ENCODE measurements at places on chromosomes 12 and 14. TPM values are rescaled to one million over a fixed set of nuclear protein-coding genes. Genes with fewer than 3 reads are reported as not detected.

DNA sequence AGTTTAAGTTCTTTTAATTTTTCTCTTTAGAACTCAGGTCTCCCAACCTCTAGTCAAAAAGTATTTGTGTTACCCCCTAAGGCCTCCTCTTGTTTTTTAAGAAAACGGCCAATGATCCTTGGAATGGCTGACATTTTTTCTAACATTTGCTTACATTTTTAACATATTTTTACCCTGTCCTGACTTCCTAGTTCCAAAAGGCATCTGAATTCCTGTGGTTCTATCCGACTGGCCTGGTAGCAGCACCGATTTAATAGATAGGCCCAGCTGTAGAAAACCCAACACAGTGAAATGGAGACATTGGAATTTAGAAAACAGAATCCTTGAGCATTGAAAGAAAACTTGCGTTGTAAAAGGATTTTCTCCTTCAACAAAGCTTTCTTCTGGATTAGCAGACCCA lies 134.7 kb upstream of the GSC start:
- DNase-seq: peak; percentile 34

The TAS2R14 gene
- 3.9 TPM for total RNA-seq

- DNase-seq: no peak
Measured at GRCh38 chr14:35492569-35493014, 41.4 kb upstream of the INSM2 start.

The TMEM132D gene
- not detected for total RNA-seq

The STXBP6 gene
- 14.3 TPM for total RNA-seq

The SRP54 gene
- total RNA-seq: 63.3 TPM

The SOS2 gene
- total RNA-seq: 10.9 TPM

GRCh38 chr12:70557583-70558191 lies 79.5 kb downstream of the PTPRB start:
- no peak for DNase-seq

GRCh38 chr12:125606312-125606711 lies 541.1 kb downstream of the AACS start:
- DNase-seq: no peak

DNA sequence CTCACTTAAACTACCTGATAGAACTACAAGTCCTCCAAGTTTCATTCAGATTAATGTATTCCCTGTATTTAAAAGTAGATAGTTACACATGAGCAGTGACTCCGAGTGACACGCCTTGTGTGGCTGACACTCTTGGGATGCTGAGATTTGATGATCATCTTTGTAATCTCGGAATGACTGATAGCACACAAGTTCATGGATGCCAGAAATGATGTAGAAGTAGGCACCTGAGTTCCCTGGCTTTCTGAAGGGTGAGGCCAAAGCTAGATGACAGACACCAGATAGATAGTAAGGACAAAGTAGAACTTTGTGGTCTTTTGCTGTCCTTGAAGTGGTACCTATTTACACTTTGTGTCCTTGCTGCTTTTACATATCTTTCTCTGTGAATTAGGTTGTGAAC lies 491.2 kb downstream of the PCNX1 start:
- DNase-seq: no peak

DNA sequence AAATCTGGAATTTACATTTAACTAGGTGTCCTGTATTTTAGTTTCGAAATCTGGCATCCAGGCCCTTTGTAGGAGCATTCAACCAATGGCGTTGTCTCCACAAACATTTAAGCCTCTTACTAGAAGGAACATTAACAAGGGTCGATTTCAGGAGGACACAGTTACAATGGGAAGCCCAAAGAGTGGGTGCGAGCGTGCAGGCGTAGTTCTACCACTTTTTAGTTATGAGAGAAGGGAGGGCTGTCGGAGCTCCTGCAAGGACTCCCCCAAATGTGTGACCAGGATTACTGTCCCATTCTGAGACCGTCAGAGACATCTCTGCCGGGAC lies 365 bp upstream of the ABHD4 start:
- DNase-seq: no peak

DNA sequence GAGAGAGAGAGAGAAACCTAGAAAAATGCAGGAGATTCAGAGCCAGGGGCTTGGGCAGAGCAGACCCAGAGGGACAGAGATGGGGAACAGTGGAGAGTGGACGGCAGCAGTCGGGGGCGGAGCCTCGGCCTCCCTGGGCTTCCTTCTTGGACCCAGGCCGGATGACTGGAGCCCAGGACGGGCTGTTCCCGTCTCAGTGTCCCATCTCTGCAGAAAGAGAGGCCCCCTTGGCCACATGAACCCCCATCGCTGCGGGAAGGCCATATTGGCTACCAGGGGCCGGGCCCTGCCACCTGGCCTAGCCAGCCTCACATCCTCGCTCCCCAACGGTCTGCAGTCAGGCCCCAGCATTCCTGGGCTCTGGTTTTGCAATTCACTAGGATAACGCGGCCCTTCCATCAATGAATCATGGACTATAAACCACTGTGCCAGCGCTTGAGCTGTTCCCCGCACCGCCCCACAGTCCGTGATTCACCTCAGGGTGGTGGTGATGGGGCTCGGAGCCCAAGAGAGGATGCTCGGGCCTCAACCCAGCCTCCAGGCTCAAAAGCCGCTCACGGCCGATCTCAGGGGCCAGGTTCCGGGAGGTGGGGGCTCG lies 116.5 kb downstream of the RFLNA start:
- peak; percentile 96 for DNase-seq

- no peak for DNase-seq
Measured at GRCh38 chr14:98189511-98189910, 1082.5 kb downstream of the BCL11B start.

DNA sequence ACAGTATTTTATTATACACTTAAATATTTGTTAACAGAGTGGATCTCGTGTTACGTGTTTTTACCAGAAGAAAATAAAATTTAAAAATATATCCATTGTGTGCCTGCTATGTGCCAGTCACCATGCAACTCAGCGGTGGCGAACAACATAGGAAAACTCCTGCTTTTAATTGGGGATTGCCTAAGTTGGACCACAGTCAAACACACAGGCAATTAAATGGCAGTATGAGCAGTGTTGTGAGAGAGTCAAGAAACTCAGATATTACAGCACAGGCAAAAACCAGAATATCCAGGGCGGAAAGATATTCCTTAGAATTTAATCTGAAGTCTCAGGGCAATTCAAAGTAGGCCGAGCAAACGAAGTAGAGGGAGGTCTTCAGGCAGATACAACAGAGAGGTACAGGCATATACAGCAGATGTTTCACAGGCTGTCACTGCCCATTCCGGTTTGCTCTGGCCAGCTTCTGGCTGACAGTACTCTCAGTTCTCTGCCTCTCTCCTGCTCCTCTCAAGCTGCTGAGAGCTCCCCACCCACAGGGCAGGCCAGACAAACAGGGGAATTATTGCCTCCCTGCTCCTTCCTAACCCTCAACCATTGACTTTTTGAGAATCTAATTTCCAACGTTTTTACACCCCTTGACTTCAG lies 540.2 kb upstream of the TMEM132C start:
- DNase-seq: no peak

- DNase-seq: no peak
Measured at GRCh38 chr12:126668961-126669360, 1598.0 kb upstream of the TMEM132C start.

The RERG gene
- not detected for total RNA-seq

DNA sequence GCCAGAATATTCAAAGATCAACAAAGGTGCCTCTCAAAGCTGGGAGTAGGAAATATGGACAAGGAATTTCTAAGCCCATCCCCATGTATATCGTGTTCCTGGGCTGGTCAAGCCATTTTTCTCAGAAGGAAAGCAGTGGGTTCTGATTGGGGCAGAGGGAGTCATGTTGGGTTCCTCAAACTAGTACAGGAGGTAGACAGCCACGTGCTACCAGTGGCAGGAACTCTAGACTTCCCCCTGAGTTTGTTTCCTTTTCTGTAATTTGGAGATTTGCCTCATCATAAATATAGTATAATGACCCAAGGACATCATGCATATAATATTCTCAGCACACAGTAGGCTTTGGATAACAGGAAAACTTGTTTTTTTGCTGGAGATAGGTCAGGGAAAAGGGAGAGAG lies 16.4 kb upstream of the PLEKHH1 start:
- no peak for DNase-seq

The ABCD2 gene
- not detected for total RNA-seq

DNA sequence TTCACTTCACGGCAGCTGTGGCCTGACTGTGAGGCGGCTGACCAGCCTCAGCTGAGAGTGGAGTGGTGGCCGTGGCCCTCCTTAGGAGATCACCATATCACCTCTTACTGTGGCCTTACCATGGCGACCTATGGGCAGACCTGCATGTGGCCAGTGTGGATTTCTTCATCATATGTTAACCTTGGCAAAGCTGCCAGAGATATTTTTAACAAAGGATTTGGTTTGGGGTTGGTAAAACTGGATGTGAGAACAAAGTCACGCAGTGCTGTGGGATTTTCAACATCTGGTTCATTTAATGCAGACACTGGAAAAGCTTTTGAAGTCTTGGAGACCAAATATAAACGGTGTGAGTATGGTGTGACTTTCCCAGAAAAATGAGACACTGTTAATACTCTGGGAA lies 46.9 kb downstream of the KLRG1 start:
- no peak for DNase-seq

DNA sequence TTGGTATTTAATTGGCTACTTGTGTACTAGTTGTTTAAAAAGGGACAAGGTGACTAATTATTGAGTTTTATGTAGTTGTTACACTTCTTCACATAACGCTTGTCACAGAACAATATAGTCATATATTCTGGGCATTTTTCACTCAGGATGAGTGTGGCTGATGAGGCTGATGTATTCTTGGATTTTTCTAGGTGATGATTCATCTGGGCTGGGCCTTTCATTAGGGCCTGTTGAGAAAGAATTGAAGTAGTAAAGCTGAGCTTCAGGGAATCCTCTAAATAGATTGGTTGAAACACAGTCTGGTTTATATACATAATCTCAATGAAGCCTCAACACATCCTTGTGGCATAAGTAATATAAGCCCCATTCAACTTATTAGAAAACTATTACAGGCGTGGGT lies 445.7 kb downstream of the DAD1 start:
- DNase-seq: peak; percentile 8

- no peak for DNase-seq
Measured at GRCh38 chr14:101772770-101773169, 11.3 kb downstream of the PPP2R5C start.

Data from IMR-90 (cell line).